ENCODE measurements at places on chromosomes 6 and 20.
A peak's percentile ranks its signal among the peaks of the same experiment; 100 is the strongest.

GRCh38 chr6:158649289-158650143 lies at the start of gene SYTL3:
TSS of gene SYTL3 (plus strand) at chr6:158650054. CDS start at chr6:158663269, 13,215 bp downstream.
- DNase-seq: peak; percentile 78

DNA sequence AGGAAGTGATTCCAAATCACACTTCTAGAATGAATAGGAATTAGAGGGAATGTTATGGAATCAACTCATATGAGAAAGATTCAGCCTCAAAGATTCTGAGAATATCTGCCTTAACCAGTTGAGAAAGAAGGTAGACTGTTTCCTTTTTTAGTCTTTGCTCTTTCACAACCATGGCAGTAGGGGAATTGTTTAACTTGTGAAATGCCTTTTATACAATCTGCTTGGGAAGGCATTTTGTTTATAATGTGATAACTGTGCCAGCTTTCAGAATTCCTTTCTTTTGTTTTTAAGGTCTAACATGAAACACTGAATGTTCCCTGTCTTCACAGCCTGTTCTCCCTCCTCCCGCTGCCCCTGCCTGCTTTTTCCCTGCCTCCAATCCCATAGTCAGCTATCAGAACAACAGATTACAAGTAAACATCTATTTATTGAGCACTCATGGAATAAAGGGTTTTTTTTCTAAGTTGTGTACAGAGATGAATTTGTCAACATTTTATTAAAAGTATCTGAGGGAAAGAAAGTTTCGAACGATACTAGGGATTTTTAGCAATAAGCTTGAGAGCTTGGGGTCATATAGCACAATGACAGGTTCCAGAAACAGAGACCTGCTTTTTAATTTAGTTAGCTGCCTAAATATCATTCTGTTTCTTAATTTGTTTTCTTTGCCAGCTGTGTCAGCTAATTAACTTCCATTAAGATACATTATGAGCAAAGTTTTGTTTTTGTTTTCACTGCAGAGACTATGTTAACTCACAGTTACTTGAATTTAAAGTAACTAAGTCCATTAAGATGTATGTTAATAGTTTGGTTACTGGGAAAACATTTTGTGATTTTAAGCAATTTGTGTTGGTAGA lies 28.3 kb upstream of the FBXO30 start:
- no peak for DNase-seq

DNA sequence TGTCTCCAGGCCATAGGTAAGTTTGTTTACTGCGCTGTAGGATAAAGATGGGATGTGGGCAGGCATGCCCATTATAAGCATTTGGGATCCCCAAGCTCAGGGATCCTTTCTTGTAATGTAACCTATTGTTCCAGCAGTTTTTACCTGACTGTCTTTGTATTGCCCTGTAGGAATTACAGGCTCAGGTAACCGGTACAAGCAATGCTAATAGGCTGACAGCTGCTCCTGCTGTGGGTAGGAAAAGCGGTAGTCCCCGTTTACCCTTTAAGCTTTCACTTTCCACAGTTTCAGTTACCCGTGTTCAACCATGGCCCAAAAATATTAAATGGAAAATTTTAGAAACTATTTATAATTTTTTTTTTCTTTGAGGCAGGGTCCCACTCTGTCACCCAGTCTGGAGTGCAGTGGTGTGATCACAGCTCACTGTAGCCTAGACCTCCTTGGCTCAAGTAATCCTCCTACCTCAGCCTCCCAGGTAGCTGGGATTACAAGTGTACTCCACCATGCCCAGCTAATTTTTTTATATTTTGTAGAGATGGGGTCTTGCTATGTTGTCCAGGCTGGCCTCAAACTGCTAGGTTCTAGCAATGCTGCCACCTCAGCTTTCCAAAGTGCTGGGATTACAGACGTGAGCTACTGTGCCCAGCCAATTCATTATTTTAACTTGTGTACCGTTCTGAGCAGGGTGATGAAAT lies 108.6 kb downstream of the CDYL start:
- no peak for DNase-seq

GRCh38 chr6:5753209-5753608 lies 253.5 kb downstream of the NRN1 start:
- no peak for DNase-seq

DNA sequence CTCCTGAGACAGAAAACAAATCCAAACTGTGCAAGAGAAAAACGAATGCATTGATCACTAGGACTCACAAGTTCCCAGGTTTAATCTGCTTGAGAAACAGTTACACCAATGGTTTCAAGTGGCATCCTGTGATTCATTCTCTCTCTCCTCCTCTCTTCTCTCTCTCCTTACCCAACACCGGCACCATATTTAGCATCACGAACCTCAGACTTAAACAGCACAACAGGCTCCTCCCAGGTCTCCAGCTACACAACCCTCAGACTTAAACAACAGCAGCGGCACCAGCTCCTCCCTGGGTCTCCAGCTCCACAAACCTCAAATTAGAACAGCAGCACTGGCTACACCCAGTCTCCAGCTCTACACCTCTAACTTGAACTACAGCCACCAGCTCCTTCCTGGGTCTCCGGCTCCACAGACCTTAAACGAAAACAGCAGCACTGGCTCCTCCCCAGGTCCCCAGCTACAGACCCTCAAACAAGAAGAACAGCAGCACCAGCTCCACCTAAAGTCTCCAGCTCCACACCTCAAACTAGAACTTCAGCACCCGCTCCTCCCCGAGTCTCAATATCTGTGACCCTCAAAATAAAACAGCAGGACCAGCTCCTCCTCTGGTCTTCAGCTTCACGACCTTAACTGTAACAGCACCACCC lies 355.9 kb downstream of the PREX1 start:
- DNase-seq: no peak

- no peak for DNase-seq
Measured at GRCh38 chr20:63698739-63699465, 2.5 kb downstream of the TNFRSF6B start.

GRCh38 chr20:23634044-23634801 lies 3.5 kb downstream of the CST3 start:
- no peak for DNase-seq

DNA sequence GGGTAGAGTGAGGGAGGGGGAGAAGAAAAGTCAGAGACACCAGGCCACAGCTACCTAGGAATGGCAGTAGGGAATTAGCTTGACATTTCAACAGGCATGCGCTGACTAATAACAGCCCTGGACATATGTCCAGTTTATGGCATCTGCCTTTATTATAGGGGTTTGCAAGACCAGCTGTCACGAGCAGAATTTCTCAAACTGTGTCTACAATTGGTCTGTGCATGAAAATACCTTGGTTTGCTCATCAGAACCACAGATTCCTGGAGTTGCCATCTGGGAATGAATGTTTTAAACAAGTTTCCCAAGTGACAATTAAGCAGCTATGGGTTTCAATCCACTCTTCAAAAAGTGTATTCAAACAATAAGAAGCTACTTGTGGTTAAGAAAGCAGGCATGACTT lies 110.3 kb upstream of the ENPP5 start:
- no peak for DNase-seq

Data from T-helper 2 cell (primary cell).